ENCODE measurements at places on chromosomes 4 and X.

DNA sequence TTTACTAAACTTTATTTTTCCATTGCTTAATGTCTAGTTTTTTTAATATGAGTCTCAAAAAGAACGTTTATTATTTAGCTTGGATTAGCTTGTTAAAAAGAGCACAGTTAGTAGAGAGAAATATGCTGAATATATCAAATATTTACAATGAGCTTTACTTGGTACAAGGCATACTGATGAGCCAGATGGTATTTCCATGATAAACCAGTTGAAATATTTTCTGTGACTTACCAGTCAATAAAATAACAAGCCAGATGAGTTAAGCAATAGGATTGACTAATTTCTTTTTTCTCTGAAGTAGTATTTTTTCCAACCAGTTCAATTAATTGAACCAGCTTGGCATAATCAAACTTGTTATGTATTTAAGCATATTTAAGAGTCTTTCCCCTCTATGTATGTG, 134.1 kb downstream of the KLHL34 start:
- no peak for DNase-seq

GRCh38 chrX:16067886-16068515, 55.4 kb upstream of the GRPR start:
- DNase-seq = no peak

DNA sequence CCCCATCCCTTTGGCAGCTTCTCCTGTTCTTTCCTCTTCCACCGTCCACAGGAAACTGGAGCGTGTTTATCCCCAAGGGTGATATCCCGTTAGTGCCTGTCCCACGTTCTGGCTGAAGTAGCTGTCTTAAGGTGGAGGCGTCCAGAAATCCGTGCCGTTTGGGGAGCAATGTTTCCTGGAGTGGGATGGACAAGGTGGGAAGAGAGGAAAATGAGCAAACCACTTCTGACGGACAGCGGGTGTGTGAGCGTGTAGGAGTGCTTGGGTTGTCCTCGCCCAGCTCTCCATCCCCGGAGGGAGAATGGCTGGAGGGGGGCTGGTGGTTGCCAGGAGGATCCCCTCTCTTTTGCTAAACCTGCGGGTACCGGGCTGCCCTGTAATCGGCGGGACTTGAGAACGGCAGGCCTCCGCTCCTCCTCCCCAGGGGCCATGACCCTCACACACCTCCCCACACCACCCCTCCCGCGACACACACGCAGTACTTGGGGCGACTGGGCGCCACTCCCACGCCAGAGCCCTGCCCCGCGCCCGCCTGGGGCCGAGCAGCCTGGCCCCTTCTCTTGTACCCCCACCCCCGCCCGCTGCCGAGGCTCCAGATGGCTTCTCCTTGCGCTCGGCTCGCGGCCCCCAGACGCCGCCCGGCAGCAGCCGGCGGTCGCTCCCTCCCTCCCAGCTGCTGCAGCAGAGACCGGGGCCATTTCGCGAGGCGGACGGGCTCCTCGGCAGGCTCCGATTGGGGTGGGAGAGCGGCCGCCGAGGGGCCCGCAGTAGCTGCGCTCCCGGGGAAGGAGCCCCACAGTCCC, 13.9 kb upstream of the PRDM8 start:
- no peak for DNase-seq

GRCh38 chr4:66640233-66640990, 904.9 kb downstream of the CENPC start:
- no peak for DNase-seq

- DNase-seq = no peak
Observed at GRCh38 chr4:187544461-187545053, 451.0 kb upstream of the ZFP42 start.

GRCh38 chr4:132642016-132642817, 506.9 kb upstream of the PCDH10 start:
- DNase-seq = no peak

GRCh38 chr4:123077330-123077729, 154.9 kb upstream of the NUDT6 start:
- no peak for DNase-seq

All from B cell (primary cell).